ENCODE measurements at places on chromosomes 3 and 15.

GRCh38 chr3:170767576-170767941 is 102.4 kb downstream of the RPL22L1 start:
- no peak for DNase-seq

DNA sequence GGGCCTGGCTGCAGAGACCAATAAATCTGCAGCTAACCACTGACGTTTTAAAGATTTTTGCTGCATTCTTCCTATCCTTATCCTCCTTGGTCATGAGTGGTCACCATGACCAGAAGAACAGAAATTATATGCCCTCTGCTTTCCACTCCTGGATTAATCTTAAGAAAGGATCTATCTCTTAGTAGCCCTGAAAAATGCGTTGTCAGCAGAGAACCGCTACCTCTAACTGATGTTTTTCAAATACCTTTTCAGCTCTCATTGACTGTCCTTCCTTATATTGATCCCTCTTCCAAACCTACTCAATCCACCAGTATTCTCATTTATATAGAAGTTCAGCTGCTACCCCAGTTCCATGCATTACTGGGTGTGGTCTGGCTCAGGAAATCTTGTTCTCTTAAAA is 610.1 kb downstream of the MECOM start:
- no peak for DNase-seq

GRCh38 chr3:119628390-119628789 is 30.7 kb downstream of the PLA1A start:
- DNase-seq: no peak

- DNase-seq: no peak
Measured at GRCh38 chr3:62875558-62876002, 364 bp upstream of the CADPS start.

DNA sequence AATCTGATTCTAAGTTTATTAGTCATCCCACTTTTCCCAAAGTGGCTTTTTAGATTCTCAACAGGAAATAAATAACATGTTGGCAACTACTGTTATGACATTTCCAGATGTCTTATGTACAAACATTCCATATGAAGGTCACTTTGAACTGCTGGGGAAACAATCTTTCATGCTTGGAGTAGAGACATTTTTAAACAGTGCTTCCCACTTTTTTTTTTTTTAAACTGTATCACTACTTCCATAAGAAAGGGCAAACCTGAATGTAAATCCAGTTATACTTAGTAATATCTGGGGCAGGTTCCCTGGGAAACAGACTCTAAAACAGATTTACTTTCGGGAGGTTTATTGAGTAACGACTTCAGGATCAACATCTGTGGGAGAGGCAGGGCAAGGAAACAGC is 473.8 kb downstream of the TAFA4 start:
- DNase-seq: no peak

GRCh38 chr3:106157411-106157810 is 288.6 kb upstream of the CBLB start:
- DNase-seq: no peak

DNA sequence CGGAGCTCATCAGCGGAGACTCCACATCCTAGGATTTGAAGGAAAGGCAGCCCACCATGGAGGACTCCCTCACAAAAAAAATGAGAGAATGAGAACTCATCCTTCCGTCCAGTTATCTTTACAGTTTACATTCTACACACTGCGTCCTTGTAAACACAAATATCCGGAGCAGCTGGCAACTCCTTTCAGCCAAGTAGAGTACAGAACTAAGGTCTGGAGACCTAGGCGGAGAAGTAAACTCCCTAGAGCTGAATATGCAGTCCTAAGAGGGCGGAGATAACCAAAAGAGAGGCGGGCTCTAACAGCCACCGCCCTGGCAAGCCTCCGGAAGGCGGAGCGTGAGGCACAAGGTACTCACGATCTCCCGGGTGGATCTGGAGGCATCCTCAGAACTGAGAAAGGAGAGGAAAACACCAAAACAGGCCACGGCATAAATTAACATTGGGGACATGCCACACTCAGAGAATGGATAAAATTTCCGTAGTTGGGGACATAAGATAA is 924 bp upstream of the SIN3A start:
- peak; percentile 71 for DNase-seq

DNA sequence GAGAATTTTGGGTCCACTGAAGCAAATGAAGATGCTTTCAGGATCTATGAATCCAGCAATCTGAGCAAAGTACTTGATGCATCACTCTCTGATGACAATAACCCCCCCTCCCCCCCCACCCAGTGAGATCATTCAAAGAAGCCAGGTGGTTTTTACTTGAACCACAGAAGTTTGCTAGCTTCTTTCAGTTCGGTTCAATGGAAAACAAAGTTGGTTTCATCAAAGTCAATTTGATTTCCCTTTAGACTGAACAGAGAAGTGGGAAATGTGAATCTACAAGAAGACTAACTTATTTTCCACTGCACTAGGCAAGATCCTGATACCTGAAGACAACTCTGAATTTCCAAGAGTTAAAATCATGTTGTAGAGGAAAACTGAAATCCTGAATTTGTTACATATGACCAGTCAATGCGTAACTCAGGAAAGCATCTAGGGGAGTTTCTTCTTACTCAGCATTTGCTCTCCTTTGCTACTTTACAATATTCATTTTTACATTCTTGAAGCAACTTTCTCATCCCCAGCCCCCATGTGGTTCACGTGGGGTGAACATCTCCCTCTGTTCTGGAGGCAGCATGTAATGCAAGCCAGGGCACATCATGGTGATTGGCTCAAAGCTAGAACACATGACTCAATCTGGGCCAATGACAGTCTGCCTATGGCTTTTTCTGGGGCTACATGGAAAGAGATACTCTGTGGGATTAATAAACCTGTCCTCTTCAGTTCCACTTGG is 572.6 kb downstream of the FOXP1 start:
- peak; percentile 63 for DNase-seq

DNA sequence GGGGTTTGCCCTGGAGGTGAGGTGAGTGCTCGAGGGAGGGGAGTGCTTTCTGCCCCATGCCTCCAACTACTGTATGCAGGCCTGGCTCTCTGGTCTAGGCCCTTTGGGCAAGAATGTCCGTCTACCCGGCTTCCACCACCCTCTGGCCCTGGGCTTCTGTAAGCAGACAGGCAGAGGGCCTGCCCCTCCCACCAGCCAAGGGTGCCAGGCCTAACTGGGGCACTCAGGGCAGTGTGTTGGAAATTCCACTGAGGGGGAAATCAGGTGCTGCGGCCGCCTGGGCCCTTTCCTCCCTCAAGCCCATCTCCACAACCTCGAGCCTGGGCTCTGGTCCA is 9.4 kb downstream of the DLL4 start:
- DNase-seq: no peak

Measured in activated CD4-positive, alpha-beta T cell treated with anti-CD3 and anti-CD28 coated beads, Interleukin-2, amount 50 U/mL, for 4 hours (primary cell).